Lung (tissue), 17 donors: ENCODE measurements at places on chromosomes 7 and 10. TPM values are rescaled to one million over a fixed set of nuclear protein-coding genes. Genes with fewer than 3 reads are reported as not detected.

Gene GOLGA7B
- polyA plus RNA-seq, result 0.47 TPM

Gene TACR2
- 0.57 TPM for polyA plus RNA-seq

Gene STAMBPL1
- polyA plus RNA-seq, result 2.7 TPM

Gene STK32C
- polyA plus RNA-seq, result 16.9 TPM

Gene GSAP
- 26.4 TPM for polyA plus RNA-seq
